ENCODE measurements at places on chromosomes 12 and 14.

- DNase-seq, result no peak
These were observed 54.5 kb upstream of the FRS2 start for GRCh38 chr12:69415471-69416275.

- DNase-seq, result no peak
These were observed 197.0 kb downstream of the SLC41A2 start for GRCh38 chr12:104761091-104761490.

DNA sequence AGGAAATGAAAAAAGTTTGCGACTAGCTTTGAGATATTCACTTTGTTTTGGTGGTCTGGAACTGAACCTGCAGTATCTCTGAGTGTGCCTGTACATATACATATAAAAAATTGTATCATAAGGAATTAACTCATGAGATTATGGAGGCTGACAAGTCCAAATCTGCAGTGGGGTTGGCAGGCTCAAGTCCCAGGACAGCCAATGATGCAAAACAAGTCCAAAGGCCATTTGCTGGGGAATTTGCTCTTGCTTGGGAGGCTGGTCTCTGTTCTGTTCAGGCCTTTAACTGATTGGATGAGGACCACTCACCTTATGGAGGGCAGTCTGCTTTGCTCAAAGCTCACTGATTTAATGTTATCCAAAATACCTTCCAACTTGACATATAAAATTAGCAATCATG, 66.8 kb downstream of the FGD4 start:
- DNase-seq, result no peak

- no peak for DNase-seq
These were observed 145.2 kb upstream of the WSCD2 start for GRCh38 chr12:107983756-107984472.

GRCh38 chr12:117038919-117039318, 60.3 kb downstream of the TESC start:
- no peak for DNase-seq

All from stimulated activated CD8-positive, alpha-beta memory T cell treated with anti-CD3 and anti-CD28 coated beads, Interleukin-15, amount 100 ng/mL, for 24 hours (primary cell).